AG09319 (cell line): ENCODE measurements at places on chromosomes 6 and 20.

- no peak for DNase-seq
Observed at GRCh38 chr20:58053391-58054055, 174.9 kb downstream of the ANKRD60 start.

- DNase-seq: no peak
Observed at GRCh38 chr6:30287139-30287538, 39.6 kb upstream of the TRIM39 start.

DNA sequence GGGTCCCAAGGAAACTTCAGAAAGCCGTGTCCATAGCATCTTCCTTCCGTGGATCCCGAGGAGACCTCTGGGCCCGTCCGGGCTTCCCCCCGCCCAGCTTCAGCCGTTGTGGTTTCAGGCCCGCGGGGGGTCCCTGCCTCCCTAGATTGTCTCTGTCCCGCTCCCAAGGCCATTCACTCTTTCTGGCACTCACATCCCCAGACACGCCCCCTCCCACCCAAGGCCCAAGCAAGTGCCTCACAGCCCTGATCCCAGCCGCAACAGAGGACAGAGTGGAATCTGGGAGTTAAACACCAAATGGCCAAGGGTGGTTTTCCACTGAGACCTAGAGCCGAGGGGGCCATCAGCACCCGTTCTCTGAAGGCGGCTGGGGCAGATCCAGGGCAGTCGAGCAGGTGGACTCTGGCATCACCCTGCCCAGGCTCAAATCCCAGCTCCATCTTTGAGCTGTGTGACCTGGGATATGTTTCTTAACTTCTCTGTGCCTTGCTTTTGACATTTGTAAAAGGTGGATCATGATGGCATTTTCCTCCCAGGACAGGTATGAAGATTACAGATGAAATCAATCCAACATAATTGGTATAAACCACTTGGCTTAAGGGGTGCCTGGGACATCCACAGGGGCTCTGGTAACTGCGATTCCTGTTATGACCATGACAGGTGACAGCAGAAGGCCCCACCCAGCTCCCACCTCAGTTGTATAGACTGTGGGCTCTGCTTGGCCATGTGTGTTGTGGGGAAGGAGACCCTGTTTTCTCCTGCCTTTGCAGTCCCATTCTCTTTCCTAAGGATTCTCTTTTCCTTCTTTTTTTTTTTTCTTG is 48.1 kb downstream of the CTCFL start:
- no peak for DNase-seq

DNA sequence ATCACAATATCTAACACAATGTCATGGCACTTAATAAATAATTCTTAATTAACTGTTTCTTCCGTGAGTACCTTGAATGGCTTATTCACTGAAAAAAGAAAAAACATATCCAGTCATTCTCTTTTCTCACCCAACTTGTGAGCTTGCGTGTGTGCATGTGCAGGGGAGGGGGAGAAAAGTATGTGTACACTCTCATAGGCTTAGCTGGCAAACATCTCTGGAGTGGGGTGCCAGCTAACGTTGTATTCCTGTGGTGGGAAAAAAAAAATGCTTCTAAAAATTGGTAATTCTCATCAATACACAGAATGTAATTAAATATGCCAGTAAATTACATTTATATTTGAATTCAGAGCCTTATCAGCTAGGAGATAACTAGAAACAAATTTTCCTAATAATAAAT is 291.9 kb upstream of the NOX3 start:
- no peak for DNase-seq

- no peak for DNase-seq
Observed at GRCh38 chr6:48472091-48472490, 361.1 kb upstream of the PTCHD4 start.
